Activated CD4-positive, alpha-beta T cell treated with anti-CD3 and anti-CD28 coated beads, Interleukin-2, amount 10 ng/mL, durations not matched to agents 24 days and 14 days (primary cell): ENCODE measurements at places on chromosomes 16 and 17.

GRCh38 chr17:78399028-78399692 is 20.7 kb downstream of the PGS1 start:
- DNase-seq: no peak

GRCh38 chr17:43490621-43491020 is 6.8 kb downstream of the DHX8 start:
- DNase-seq: no peak

DNA sequence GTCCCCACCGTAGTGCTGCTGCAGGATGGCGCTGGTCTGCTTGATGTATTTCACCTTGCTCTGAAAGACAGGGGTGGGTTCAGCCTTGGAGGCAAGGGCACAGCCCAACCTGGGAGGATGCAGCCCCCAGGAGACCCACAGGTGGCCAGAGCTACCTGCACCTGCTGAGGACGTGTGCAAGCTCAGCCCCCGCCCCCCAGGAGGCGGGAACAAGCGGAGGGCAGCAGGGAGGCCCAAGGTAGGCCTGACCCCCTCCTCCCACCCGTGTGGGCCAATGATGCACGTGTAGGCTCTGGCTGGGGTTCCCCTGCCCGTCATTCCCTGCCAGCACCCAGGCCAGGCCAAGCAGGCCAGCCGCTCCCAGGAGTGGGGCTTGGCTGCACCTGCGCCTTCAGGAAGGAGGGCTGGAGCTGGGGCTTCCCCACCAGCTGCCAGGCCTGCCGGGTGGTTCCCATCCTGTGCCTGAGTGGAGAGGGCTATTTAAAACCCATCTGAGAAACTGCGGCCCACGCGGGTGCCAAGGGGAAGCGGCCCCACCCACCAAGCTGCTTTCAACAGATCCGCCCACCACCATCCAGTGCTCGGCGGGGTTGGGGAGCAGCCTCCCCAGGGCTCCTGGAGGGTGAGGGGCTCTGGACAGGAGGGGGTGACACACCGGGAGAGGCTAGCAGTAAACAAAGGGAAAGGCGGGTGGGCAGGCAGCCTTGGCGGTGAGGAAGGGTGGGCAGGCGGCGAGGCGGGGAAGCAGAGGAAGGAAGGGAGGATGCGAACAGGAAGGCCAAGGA is 3.8 kb downstream of the NTHL1 start:
- no peak for DNase-seq

- DNase-seq: no peak
Observed at GRCh38 chr17:17227608-17228520, 9.1 kb downstream of the FLCN start.

DNA sequence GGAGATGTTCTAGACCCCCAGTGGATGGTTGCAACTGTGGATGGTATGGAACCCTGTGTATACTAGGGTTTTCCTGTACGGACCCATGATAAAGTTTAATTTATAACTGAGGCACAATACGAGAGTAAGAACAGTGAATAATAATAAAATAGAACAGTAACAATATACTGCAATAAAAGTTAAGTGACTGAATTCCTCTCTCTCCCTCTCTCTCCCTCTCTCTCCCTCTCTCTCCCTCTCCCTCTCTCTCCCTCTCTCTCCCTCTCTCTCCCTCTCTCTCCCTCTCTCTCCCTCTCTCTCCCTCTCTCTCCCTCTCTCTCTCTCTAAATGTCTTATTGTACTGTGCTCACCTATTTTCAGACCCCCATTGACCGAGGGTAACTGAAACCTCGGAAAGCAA is 291.0 kb downstream of the IRF8 start:
- no peak for DNase-seq

DNA sequence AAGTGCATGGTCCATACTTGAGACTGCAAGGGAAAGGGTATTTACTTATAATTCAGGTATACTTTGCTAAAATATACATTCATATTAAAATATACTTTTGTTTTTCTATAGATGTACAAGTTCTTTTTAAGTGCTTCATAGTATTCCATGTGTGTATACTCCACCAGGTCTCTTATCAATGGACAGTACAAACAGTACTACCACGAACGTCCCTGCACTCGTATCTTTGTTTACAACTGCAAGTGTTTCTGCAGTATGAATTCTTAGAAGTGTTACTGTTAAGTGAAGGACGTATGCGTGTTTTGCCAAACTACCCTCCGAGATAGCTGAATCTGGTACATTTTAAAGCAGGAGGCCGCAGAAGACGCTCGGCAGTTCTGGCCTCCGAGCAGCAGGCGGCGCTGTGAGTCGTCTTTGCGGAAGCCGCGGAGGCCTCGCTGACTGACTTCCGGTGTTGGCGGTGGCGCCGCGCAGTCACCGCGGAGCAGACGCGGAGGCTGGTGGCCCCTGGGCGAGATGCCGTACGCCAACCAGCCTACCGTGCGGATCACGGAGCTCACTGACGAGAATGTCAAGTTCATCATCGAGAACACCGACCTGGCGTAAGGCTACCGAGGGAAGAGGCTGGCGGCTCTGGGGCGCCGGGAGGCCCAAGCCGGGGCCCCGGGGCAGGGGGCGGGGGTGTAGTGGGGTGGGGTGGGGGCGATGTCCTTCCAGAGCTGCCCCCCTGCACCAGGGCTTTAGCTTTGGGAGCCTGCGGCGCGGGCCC is at the start of gene POLR2C:
Gene POLR2C (plus strand): TSS at position 471 of the 769 bp plus-strand sequence. CDS start 46 bp downstream, at position 517.
- peak; percentile 98 for DNase-seq

GRCh38 chr16:85612191-85612800 is 826 bp upstream of the GSE1 start:
- peak; percentile 77 for DNase-seq

DNA sequence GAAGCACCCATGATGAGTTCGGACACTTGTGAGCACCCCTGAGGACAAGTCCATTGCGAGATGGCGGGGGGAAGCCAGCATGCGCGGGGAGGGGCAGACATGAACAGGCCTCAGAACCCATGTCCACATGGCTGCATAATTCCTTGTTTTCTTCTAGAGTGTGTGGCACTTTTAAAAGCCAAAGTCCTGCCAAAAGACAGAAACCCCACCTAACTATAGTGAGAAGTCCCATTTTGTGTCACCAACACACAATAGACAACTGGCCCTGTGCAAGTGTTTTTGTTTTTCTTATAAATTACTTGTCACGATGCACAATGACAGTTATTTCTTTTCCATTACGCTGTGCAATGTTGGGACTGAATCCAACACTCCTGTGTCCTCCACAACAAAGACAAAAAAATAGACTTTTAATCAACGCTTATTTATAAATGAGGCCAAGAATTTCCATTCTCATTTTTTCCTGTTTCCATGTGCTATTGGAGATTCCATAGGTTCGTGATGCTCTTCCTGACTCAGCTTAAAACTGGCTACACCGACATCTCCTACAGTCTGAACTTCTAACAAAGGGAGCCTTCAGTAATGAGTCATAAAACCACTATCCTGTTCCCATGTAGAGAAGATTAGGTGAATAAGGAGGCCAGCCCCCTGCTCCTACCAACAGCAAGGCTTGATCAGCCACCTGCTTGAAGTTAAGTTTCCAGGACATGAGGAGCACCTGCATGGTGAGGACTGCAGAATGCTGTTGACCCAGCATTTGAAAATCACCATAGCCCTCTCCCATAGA is 98.9 kb downstream of the ZNF423 start:
- DNase-seq: no peak

GRCh38 chr17:76951375-76951905 is 83.2 kb downstream of the MGAT5B start:
- no peak for DNase-seq

GRCh38 chr17:77827039-77827438 is 131.5 kb upstream of the TNRC6C start:
- DNase-seq: no peak

DNA sequence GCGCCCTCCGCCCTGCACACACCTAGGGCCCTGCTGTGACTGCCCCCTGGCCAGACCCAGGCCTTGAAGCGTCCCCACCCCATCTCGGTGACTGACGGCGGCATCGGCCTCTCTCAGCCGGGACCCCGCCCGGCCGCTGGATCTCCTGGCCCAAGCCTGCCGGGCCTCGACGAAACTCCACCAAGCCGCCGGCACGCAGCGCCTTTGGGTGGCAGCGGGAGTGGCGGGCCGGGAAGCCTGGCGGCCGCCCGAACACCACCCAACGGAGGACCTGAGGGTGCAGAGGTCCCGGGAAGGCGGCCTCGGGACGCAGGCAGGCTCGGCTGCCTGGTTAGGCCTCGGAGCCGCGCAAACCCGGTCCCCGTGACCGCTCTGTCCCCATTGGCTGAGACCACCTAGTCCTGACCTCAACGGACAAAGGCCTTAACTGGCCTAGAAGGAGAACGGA is 12.0 kb upstream of the TMEM97 start:
- DNase-seq: no peak

DNA sequence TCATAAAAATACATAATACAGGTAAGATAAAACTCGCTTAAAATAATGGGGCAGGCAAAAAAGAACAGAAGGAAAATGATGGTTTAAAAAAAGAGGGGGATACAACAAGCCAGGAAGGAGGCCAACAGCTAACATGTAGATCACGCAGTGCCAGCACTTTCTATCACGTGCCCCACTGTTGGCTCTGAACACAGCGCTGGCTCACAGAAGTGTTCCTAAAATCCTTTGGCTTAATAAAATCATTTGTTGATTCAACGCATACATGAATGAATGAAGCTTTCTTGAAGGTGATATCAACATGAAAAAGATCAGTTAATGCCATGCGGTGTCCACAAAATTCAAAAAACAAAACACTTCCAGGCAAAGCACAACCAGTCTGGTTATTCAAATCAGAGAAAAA is 8.5 kb downstream of the ITGAE start:
- DNase-seq: no peak

GRCh38 chr17:61926826-61927207 is 965 bp downstream of the INTS2 start:
- DNase-seq: peak; percentile 41

DNA sequence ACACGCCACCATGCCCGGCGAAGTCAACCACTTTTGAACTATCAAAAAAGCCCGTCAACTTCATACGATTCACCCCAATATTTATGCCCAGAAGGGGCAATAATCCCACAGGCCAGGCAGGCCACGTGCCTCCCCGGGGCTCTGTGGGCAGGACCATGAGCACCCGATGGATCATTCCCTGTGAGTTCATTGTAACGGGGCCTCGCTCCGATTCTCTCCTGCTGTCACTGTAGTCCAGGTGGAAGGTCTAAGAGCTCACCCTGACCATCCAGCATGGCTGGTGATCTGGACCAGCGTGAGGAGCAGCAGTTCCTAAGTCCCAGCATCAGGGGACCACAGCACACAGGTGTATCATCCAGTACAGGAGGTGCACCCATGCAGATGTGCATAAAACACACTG is 77.5 kb upstream of the DOC2B start:
- no peak for DNase-seq

DNA sequence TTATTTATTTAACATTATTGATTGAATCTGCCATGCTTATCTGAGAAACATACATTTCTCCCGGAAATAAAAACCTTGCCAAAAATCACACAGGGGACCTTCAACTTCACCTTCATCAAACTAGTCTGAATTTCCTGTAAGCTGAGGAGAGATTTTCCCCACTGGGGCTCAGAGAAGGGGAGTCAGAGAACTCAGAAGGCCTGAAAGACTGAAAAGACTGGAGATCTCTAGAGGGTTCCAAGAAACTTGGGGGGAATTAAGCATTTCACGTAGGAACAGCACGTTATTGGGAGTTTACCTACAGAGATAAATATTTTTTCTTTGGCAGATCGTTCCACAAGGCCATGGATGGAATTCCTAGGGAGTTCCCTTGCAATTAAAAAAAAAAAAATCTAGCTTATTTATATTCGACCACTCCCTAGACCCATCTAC is 528 bp upstream of the NOL11 start:
- no peak for DNase-seq

DNA sequence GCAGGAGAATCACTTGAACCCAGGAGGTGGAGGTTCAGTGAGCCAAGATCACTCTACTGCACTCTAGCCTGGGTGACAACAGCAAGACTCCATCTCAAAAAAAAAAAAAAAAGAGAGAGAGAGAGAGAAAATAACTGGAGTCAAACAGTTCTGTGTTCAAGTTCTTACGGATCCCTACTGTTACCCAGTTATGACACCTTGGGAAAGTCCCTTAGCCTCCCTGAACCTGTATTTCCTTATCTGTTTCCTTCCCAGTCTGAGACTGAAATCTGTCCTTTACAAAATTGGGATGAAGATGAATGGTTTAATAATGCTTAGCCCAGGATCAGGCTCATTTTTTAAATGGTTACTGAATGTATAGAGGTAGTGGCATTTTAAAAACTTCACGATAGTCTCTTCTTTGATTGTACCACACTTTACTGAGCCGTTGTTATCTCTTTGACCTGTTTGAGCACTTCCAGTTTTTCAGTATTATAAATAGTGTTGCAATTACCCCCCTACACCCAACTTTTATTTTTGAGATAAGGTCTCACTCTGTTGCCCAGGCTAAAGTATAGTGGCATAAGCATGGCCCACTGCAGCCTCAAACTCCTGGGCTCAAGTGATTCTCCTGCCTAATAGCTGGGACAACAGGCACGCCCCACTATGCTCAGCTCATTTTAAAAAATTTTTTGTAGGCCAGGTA is 17.1 kb downstream of the ZNF768 start:
- no peak for DNase-seq

DNA sequence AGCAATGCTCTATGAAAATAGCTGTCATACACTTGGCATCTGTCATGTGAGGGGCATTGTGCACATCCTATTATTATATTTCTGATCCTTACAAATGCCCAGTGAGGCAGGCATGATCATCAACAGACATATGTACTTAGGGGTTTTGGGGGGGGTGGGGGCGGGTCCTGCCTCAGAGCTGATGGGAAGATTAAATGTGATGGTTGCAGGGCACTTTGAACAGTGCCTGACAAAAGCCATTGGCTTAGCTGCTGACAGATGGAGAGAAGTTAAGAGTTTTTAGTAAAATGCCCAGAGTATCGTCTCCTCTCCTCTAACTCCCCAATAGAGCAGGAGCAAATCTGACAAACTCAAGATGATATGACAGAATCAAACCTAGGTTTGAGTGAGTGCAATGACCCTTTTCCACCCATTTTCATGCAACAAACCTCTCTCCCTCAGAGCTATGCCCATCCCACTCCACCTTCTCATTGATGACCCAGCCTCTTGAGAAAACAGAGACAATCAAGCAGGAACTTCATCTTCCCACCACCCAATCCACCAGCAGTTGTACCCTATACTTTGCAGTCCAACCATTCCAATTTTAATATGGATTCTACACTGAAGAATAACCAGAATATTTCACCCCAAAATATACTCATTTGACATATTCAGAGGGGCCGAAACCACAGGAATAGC is 4.8 kb downstream of the KLHL11 start:
- no peak for DNase-seq

GRCh38 chr17:68763562-68763961 is 162.4 kb upstream of the FAM20A start:
- DNase-seq: no peak

- no peak for DNase-seq
Observed at GRCh38 chr17:42251115-42251514, 25.1 kb downstream of the STAT5B start.

DNA sequence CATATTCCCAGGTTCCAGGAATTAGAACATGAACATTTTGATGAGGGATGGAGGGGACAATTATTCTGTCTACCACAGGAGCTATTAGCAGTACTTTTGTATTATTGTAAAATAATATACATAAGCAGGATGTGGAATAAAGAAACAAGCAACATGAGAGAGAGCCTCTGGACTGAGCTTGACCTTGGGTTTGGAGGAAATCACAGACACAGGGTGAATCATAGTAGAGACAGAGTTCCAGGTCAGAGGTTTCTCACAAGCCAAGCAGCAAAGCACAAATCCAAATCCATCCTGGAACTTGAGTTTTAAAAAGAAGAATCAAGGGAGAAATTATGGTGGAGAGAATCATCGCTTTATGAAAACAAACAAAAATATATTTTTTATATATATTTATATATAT is 5.1 kb downstream of the KRT31 start:
- no peak for DNase-seq

- DNase-seq: no peak
Observed at GRCh38 chr17:10777890-10778289, 26.0 kb downstream of the TMEM238L start.

- no peak for DNase-seq
Observed at GRCh38 chr16:69417520-69418199, 6.8 kb upstream of the CYB5B start.
